ENCODE measurements at places on chromosomes 4 and X.

DNA sequence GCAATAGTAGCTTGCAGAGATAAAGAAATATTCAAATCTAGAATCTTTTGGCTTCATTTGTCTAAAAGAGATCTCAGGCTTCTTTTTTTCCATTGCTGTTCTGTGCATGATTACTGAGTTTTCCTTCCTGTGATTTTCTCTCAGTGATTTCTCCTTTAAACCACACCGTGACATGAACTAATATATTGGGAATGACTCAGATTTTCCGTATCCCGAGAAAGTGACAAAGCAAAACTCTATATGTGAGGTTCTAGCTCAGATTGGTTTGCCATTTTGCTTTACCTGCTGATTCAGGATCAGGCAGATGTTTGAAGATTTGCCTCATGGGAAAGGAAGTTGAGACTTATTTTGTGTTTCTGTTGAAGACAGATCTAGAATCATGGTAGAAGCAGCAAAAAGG is 59.4 kb downstream of the MTHFD2L start:
- DNase-seq = no peak

DNA sequence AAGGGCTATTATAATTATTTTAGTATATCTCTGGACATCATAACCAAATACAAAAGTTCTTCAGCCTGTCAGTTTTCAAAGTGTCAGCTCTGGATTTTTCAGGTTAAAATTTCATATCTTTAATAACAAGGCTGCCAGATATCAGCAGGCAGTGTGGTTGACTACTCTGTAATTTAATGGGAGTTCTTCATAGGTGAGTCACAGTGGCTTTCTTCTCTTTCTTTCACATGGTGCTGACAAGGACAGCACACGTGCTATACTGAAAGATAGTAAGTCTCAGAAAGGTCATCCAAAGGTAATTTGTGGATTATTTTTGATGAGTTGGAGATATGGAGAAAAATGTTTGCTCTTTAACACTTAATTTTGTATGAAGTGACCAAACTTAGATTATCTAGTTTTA is 43.2 kb downstream of the GALNT7 start:
- DNase-seq = no peak

DNA sequence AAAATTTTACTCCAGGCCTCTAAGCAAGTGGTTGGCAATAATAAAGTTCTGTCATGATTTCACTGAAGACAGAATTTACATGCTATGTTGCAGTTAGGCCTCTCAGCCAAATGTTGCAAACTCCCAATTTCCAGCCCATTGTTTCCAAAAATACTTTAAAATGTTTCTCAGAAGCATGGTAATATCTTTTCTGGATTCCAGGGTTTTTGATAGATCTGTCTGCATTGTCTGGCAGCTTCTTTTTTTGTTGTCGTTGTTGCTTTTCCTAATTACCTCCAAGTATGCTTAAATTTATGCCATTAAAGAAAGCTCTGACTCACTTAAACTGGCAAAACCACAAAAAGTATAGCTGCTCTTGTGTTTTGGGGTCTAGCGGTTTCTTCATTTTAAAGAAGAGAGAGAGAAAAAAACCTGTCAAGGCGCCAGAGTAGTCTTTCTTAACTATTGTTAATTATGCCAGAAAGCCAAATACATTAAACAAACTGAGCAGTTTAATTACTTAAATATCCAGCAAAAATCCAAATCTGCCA is 97.0 kb downstream of the AGTR2 start:
- no peak for DNase-seq

DNA sequence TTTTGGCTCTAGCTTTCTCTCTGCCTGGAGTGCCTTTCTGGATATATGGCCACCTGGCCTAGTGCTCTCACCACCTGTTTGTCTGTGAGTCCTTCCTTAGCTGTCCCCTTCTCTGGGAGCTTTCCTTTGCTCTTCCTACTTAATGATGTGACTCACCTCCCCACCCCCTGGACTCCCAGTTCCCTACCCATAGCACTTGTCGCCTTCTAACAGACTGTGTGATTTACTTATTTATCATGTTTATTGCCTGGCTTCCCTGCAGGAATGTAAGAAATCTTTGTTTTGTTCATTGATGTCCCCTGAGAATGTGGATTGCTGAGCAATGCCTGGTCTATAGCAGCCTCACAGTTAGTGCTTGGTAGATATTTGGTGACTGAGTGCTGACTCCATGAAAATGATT is 18.9 kb downstream of the ADD1 start:
- DNase-seq = no peak

GRCh38 chrX:17459661-17460060 is 84.7 kb downstream of the NHS start:
- DNase-seq = no peak

- no peak for DNase-seq
These were observed 332.7 kb downstream of the MID1IP1 start for GRCh38 chrX:39133971-39134370.

DNA sequence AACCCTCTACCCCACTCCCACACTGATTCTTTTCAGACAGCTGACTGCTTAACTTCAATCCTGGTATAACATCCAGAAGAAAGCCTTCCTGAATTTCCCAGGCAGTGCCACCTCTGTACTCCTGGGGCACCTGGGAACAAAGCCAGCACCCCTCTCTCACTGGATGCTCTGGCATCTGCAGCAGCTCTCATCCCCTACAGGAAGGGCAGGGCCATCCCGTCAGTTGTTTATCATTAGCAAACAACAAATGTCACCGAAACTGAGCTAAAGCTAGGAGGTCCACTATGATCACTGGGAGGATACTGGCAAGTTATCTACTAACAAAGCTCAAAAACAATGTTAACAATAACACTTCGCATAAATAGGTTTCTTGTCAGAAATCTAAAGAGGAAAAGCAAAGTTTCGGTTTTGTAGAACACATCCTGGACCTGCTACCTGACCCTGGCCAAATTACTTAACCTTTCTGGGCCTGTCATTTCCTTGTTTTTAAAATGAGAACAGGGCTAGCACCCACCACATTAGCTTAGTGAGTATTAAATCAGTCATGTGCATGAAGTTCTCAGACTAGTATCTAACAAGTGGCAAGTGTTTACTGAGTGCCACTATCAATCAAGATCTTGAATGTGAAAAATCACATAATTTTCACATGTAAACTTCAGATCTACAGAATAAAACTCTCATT is 86.6 kb downstream of the NR3C2 start:
- DNase-seq = no peak
